ENCODE measurements at places on chromosomes 1 and 21.

DNA sequence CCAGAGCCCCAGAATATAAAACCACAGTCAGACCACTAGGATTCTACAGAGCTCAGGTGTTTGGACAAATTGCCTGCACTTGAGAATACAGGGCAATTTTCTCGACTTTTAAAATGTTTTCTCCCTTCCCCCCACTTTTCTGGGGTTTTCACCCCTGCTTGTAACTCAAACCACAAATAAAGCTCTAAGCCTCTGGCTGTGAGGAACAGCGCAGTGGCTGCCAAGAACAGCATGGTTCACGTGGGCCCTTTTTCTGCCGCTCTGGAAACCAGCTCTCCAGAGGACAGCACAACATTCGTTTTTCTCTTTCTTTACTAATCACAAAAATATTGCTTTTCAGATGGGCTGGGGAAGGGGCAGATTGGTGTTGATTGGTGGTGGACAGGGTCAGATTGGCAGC lies 102.2 kb upstream of the JUN start:
- DNase-seq, result no peak

- peak; percentile 28 for DNase-seq
Observed at GRCh38 chr21:45849651-45850050, 131.9 kb upstream of the COL6A1 start.

GRCh38 chr1:12220890-12221289 lies 8.9 kb upstream of the VPS13D start:
- DNase-seq, result no peak

- DNase-seq, result no peak
Observed at GRCh38 chr1:74395571-74395970, 116.8 kb downstream of the LRRC53 start.

- DNase-seq, result no peak
Observed at GRCh38 chr1:232300466-232300865, 329.5 kb downstream of the SIPA1L2 start.

DNA sequence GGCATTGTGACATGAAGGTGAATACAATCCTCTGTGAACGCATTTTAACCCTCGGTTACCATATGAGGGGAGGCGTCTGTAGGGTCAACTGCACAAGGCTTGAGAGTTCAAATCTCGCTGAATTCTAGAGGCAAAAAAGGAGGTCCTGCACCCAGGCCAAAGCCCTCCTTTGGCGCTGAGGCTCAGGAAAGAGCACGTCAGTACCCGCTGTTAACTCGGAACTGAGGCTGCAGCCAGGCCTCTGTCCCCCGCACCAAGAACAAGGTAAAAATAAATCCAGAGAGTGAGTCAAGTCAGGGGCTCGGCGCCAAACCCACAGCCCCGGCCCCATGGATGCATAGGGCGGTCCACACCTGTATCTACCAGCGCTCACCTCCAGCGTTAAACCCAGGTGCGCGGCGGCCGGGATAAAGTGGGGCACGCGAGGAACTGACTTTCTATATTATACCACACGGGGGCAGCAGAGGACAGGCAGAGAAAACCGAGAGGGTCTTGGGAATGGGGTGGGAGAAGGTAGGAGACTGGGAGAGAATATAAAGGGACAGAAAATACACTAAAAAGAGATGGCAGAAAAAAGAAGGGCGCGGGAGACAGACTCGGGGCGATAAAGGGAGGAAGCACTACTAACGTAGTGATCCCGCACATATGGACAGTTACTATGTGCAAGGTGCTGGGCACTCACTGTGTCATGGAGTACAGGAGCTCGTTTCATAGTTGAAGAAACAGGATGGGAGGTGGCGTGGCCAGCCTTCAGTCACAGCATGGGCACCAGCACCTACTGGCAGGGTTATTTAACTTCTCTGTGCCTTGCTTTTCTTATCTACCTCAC lies 54.9 kb downstream of the DMRTA2 start:
- no peak for DNase-seq

GRCh38 chr1:156838972-156839371 lies 19.9 kb downstream of the INSRR start:
- DNase-seq, result no peak

- DNase-seq, result no peak
Observed at GRCh38 chr1:62367005-62367557, 47.8 kb upstream of the KANK4 start.

DNA sequence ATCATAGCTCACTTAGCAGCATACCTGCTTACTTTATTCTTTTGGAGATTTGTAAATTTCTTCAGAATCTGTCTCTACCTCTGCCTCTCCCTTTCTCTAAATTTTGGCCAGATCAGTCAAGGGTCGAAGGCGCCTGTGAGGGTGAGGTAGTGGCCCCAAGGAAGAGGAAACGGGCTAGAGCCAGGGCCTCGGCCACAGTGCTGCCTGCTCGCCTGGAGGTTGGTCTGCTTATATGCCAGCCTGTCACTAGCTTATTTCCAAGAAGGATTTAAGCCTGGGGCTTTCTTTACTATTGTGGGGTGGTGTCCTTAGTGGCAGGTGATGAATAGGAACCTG lies 19.6 kb downstream of the PEX14 start:
- no peak for DNase-seq

- DNase-seq, result peak; percentile 85
Observed at GRCh38 chr1:17502326-17502778, 37.1 kb upstream of the ARHGEF10L start.

- no peak for DNase-seq
Observed at GRCh38 chr1:193348091-193348768, 161.8 kb upstream of the B3GALT2 start.

DNA sequence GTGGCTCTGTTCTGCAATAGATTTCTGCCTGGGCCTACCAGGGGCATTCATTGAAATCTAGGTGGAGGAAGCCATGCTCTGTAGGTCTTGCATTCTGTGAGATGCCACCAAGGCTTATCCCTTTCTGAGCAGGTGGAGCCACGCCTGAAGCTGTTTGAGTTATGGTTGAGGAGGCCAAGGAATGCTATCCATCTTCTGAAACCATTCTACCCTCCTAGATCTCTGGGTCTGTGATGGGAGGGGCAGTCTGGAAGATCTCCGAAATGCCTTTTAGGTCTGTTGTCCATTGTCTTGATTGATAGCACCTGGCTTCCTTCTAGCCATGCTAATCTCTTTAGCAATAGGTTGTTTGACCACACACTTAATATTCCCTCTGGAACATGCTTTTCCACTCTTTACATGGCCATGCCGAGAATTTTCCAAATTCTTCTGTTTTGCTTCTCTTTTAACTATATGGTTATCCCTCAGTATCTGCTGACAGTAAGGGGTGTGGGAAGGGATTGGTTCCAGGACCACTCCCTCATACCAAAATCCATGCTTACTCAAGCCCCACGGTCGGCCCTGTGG lies 45.2 kb downstream of the AK4 start:
- no peak for DNase-seq

- DNase-seq, result no peak
Observed at GRCh38 chr1:98103617-98104285, 182.9 kb upstream of the DPYD start.

DNA sequence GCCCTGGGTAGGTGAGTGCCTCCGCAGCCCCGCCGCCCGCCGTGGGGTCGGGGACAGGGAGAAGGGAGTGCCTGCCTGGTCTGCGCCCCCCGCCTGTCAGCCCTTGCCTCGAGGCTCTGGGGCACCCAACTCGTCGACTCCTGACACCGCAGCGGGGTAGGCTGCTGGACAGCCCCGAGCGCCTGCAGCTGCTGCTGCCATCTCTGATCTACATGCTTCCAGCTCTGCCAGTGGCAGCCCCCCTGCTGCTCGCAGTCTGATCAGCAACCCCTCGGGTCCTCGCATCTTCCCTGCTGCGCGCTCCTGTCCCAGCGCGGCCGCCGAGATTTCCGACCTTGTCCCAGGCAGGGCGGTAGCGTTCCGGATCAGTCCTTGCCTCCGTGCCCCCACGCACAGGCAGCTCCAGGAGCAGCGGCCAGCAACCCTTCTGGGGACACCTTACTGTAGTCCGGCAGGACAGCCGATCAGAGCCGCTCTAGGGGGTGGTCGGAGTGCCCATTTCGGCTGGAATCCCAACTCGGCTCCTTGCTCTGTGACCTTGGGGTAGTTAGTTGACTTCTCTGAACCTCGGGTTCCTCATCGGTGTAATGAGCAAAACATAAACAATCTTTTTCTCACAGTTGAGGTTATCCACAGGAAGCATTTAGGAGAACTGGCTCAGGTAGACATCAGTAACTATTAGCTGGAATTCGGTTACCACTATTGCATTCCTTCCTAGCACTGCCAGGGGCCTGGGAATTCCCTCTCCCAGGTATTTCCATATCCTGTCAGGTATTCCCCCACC lies 540 bp downstream of the BCAN start:
- DNase-seq, result no peak

DNA sequence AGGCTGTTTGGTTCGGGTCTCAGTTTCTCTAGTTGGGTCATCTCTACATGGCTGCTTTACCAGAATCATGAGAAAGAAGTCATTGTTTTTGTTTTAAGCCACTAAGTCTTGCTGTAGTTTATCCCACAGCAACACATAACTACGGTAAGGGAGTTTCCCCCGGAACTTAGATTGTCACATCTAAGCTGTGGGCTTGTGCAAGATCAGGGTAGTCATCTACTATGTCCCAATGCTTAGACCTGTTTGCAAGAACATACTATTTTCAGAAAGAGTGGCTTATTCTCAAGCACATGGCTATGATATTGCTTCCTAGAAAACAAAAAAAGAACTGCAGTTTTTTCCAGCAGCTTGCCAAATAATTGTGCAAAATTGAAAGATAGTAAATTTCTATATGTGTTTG lies 18.0 kb upstream of the OLIG2 start:
- DNase-seq, result no peak

DNA sequence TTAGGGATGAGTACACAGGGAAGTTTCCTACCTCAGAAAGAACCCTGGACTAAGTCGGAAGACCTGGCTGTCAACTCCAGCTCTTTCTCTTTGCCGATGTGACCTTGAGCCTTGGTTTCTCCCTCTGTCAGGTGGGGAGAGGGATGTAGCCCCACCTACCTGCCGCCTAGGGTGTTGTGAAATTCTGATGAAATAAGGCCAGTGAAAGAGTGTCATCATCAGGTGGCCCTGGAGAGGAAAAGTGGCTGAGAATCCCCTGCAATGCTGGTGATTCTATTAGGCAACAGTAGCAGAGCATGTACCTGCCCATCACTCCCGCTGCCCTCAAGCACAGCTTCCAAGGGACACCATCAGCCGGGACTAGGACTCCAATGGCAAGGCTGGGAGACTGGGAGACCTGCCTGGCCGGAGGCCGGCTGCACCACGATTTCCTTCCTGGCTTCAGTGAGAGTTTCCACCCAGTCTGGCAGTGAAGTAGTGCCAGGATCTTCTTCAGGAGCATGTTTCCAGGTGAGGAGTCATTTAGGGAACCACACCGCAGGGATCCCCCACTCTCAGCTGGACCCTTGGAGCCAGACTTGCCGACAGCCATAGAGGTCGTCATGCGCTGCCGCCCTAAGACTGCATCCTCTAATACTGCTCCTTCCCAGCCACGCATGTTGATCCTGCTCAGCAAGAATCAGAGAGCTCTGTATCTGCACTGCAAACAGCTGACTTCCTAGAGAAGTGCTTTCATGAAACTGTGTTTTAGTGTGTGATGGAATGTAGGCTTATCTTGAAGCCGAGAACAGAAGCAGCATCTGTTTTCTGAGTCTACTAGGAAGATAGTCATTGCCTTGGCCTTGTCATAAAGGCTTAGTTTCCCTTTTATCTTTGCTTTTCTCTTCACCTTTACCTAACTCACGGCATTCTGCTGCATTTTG lies 88.0 kb upstream of the F3 start:
- no peak for DNase-seq
